ENCODE measurements at places on chromosomes 12 and 14. TPM values are rescaled to one million over a fixed set of nuclear protein-coding genes. Genes with fewer than 3 reads are reported as not detected.
A peak's percentile ranks its signal among the peaks of the same experiment; 100 is the strongest.

GRCh38 chr14:21965042-21965441, 291.4 kb upstream of the OR4E1 start:
- DNase-seq = no peak

DNA sequence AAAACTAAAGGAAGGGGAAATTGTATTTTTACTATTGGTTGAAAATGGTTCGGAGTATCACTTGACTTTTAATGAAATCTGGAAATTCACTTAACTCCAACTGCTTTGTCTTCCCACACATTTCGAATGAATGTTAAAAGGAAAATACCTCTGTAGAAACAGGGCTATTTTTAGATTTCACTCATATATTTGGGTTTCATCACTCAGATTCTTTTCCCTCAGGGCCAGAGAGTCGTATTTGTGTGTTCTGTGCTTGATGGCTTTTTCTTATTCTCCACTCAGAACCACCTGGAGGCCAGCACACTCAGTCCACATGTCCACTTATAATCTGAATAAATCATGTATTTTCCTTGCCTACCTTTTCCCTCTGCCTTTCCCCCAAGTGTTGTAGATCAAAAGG, 40.0 kb downstream of the DAAM1 start:
- no peak for DNase-seq

STON2 gene
- total RNA-seq = not detected

- no peak for DNase-seq
These were observed 62.0 kb upstream of the ASPG start for GRCh38 chr14:104023325-104024055.

MYRFL gene
- not detected for total RNA-seq

DNA sequence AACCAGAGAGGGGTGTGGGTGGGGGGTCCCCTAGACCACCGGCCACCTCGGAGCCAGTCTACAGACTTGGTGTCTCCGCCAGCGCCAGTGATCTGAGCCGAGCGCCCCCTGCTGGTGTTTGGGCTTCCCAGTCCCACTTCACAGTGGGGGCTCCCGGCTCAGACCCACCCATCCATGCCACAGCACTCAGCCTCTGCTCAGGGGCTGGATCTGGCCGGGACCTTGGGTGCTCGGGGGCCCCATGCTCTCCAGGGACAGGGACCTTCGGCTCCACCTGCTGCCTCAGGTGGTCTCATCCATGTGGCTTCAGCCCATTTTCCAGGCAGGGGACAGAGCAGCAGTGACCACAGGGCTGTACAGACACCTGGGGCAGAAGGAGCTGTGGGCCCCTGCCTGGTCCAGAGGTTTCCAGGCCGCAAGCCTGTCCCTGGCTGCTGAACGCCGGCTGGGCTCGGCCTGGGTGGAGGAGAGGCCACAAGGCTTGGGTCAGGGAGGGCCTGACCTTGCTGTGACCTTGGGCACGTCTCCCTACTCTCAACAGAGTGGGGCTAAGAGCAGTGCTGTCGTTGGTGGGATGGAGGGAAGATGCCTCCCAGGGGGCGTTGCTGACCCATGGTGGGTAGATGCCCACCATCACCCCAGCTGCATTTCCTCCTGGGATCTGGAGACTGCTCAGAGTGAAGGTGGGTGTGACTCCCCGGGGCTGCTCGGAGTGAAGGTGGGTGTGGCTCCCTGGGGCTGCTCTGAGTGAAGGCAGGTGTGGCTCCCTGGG, 86.3 kb downstream of the KIF26A start:
- DNase-seq = no peak

- no peak for DNase-seq
These were observed 911.3 kb downstream of the LRFN5 start for GRCh38 chr14:42517806-42518500.

GRCh38 chr12:57744194-57744776, 554 bp upstream of the TSPAN31 start:
- DNase-seq = peak; percentile 92

TPPP2 gene
- total RNA-seq = not detected

- DNase-seq = no peak
These were observed 97.9 kb upstream of the FAR2 start for GRCh38 chr12:29051221-29051620.

- DNase-seq = no peak
These were observed 65.0 kb downstream of the ATF7IP start for GRCh38 chr12:14430394-14430986.

GRCh38 chr12:50088577-50089335, 3.6 kb downstream of the SMARCD1 start:
- peak; percentile 77 for DNase-seq

DNA sequence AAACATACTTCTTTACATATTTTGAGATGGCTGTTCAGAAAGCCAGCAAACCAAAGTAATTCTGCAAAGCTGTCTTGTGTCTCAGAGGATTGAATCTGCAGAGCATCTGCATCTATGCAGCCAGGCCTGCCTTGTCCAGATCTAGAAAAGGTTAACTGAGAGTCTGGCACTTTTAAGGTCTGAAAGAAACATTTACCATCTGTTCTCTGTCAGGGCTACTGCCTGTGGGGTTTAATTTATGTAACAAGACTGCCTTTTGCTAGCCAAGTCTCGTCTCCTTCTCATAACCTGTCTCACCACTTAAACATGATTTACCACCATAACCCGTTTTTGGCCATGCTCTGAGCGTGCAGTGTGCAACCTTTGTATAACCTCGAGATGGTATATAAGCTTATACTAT, 194.2 kb downstream of the SYT10 start:
- no peak for DNase-seq

DNA sequence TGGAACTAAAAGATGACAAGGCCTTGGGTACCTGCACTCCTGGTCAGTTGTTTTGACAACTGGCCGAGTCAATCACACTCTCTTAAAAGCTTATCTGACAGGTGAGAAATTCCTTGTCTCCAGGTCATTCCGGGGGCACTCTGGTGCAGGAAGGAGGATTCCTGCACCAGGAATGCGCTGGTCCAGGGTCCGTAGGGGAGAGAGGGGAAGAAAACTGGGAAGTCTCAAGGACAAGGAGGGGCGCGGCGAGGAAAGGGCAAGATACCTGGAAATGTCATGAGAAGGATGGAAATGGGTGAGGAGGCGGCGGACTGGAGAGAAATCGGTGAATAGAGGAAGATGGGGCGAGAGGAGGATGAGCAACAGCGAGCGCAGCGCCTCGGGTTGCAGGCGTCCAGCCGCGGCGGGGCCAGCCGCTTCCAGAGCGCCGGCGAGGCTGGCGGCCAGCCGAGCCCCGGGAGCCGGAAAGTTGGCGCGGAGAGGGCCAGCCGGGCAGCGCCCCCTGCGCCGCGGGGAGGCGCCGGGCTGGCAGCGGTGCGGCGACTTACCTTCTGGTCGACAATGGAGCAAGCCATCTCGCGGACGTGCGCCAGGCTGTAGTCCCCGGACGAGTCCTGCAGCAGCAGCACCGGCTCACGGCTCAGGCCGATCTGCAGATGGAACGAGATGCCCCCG, 809 bp downstream of the PRKD1 start:
- peak; percentile 26 for DNase-seq

- DNase-seq = no peak
These were observed 692.7 kb upstream of the MGAT4C start for GRCh38 chr12:86948851-86949250.

- DNase-seq = no peak
These were observed 615.4 kb downstream of the C12orf50 start for GRCh38 chr12:87413784-87414183.

FBXO33 gene
- total RNA-seq = 17.3 TPM

DNA sequence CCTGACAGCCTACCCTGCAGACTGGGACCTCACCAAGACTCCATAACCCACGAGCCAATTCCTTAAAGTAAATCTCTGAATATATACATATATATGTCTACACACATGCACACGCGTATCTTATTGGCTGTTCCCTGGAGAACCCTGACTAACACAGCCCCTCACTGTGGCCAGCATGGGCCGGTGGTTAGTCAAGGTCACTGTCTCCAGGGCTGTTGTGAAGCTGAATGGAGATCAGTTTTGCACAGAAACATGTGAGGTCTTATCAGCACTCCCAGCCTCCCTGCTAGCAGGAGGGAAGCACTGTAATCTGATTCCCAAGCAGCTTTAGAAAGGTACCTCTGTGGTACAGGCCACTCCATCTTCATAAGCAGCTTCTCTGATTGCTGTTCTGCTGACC, 46.6 kb upstream of the PLEKHG6 start:
- DNase-seq = no peak

DNA sequence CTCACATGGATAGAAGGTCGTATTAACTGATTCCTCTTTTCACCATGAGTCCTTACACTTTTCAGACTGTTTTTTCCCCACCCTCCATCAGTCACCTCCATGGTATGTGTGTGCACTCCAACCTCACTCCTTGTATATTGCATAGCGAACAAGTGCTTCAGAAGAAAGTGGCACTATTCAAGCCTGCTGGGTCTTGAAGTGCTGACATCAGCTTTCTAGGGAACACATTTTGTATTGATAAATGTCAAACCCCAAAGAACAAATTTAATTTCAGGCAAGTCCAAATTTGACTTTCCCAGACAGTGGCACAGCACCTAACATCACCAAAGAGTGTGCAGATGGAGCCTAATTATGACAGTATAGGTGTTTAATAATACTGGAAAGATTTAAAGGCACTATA, 617.4 kb upstream of the STXBP6 start:
- DNase-seq = no peak

DNA sequence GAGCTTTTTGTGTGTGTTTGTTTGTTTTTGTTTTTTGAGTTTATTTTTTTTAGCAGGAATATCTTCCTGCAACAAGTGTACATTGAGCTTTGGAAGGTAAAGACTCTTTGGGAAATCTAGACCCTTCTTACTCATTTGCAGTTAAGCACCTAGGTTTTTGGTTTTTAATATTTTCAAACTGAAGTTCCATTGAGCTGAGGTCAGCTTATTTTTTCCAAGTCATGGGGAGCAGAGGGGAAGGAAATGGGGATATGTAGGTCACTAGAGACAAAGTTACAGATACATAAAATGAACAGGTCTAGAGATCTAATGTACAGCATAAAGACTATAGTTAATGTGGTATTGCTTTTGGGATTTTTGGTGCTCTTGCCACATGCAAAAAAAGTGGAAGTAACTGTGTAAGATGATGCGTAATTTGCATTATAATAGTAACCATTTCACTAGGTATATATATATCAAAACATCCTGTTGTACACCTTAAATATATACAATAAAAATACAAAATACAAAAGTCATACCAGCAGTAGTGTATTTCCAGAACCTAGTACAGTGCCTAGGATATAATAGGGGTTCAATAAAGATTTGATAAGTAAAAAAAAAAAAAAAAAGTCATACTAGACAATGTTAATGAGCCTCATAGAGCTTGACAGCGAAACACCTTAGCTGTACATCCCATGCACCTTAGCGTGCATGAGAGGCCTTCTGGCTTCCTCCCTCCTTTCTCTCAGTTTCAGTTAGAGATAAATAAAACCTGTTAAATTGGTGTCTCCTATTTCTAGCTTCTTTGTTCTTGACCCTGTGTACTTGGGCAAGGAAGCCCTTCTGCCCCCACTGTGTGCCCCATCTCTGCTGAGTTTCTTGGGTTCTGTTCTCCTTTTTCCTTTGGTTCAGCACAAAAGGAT, 22.7 kb downstream of the CGRRF1 start:
- DNase-seq = no peak

SLC17A8 gene
- not detected for total RNA-seq

GRCh38 chr12:12272869-12273268, 6.0 kb upstream of the LRP6 start:
- no peak for DNase-seq

- peak; percentile 85 for DNase-seq
These were observed 1.8 kb downstream of the CKB start for GRCh38 chr14:103520657-103521437.

KCNH3 gene
- 0.54 TPM for total RNA-seq

PAX9 gene
- not detected for total RNA-seq

DNA sequence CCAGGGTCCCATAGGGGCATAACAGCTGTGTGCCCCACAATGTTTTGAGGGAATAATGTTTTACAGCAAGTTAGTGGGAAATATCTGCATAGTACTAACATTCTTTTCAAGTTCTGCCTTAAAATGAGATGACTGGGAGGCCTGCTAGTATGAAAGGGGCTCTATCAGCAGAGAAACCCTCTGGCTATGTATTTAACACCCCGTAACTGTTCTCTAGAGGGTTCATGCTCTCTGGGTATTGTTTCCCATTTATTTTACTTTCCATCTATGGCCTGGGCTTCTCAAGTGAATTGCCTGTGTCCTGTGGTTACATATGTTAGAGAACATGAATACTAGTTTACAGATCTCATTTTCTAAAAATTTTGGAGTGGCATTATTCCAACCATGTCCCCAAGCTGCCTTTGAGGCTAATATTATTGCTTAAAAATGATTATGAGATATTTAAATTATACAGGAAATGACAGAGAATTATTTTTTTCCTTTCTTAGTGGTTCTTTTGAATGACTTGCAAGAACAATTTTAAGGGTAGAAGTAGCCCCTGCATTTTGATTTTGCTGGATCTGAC, 37.5 kb downstream of the GNG2 start:
- DNase-seq = no peak

ZBTB25 gene
- 45.7 TPM for total RNA-seq

DNA sequence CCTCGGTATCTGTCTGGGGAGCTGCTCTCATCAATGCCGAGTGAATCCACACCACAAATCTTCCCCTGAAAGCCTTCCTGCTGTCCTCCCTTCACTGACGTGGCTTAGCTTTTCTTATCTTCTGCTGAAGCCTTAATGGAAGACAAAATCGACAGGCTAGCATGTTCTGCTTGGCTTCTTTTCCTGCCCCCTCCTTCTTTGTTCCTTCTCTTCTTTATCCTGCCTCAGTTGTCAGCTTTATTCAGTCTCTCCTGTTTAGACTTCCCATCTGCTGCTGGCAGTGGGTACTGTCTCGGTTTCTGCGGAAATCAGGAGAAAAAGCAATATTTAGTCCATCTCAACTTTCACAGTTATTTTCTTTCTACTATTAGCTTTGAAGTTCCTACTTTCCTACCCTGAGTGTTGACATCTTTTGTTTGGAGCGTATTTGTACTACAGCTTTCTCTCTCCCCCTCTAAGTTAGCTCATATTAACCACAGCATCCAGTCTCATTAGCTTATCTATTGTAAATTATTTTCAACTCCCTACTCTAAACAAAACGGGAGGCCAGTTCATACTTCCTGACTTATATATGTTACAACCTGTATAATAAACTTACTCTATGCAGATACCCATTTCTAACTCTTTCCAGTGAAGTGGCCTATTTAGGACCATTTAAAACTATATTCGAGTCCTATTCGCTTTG, 226.0 kb downstream of the DACT1 start:
- DNase-seq = no peak
